CD8-positive, alpha-beta memory T cell (primary cell): ENCODE measurements at places on chromosomes 13 and 19.
A peak's percentile ranks its signal among the peaks of the same experiment; 100 is the strongest.

DNA sequence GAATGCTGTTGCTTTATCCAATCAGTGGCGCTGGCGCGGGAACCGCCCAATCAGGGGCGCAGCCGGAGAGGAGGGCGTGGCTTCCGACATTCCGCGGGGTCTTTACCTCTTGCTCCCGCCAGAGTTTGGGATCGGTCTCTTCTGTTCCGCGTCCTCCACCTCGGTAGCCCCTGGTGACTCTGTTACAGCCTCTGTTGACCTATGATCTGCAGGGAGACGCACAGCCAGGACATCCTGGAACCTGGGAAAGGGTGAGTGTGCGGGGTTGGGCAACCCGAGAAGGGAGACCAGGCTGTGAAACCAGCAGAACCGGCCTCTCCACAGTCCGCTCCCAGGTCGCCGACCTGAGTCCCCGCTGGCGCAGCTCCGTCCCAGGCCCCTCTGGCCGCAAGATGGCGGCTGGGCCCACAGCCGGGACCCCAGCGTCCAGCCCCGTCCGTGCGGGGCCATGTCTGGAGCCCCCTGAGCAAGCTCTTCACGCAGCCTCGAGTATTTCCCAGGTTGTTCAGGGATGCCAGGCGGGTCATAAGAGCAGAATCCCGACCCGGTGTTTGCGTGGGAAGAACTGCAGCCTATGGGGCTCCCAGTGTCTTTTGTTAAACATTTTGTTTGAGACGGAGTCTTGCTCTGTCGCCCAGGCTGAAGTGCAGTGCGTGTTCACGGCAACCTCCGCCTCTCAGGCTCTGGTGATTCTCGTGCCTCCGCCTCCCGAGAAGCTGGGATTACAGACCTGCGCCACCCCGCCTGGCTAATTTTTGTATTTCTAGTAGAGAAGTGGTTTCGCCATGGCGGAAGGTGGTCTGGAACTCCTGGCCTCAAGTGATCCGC, 4.4 kb upstream of the ZNF681 start:
- peak; percentile 83 for DNase-seq

DNA sequence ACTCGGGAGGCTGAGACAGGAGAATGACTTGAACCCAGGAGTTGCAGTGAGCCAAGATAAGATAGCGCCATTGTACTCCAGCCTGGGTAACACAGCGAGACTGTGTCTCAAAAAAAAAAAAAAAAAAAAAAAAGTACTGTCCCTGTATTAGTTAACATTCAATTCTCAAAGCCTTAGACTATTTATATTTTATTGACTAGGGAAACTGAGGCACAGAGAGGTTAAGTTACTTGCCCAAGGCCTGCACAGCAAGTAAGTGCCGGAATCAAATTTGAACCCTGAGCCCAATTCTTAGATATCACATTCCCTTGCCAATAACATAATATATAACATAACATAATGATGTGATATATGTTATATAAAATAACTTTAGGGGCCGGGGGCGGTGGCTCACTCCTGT, 921 bp upstream of the KLC3 start:
- no peak for DNase-seq

- DNase-seq: peak; percentile 59
Measured at GRCh38 chr19:16266586-16266942, 58.1 kb upstream of the KLF2 start.

GRCh38 chr19:55383279-55384130, 587 bp downstream of the TMEM238 start:
- DNase-seq: peak; percentile 61

GRCh38 chr13:89923736-89924135, 1423.8 kb upstream of the MIR17HG start:
- no peak for DNase-seq

- DNase-seq: no peak
Measured at GRCh38 chr13:41599619-41600018, 142.3 kb downstream of the RGCC start.

GRCh38 chr13:45492538-45492937, 27.8 kb downstream of the COG3 start:
- no peak for DNase-seq

GRCh38 chr19:48348045-48348444, 15.7 kb downstream of the TMEM143 start:
- DNase-seq: no peak

DNA sequence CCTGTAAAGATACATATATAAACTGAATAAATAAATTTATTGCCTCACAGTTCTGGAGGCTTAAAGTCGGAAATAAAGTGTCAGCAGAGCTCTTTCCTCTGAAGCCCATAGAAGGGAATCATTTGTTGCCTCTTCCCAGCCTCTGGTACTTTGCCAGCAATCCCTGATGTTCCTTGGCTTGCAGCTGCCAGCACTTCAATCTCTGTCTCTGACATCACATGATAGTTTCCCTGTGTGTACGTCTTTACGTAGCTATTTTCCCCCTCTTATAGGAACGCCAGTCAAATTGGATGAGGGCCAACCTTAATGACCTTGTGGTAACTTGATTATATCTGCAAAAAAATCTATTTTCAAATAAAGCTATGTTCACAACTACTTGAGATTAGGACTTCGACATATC, 250.9 kb downstream of the LIG4 start:
- DNase-seq: no peak

- no peak for DNase-seq
Measured at GRCh38 chr19:54429176-54429495, 13.9 kb downstream of the TTYH1 start.

GRCh38 chr13:97397267-97397666, 36.7 kb upstream of the RAP2A start:
- no peak for DNase-seq

DNA sequence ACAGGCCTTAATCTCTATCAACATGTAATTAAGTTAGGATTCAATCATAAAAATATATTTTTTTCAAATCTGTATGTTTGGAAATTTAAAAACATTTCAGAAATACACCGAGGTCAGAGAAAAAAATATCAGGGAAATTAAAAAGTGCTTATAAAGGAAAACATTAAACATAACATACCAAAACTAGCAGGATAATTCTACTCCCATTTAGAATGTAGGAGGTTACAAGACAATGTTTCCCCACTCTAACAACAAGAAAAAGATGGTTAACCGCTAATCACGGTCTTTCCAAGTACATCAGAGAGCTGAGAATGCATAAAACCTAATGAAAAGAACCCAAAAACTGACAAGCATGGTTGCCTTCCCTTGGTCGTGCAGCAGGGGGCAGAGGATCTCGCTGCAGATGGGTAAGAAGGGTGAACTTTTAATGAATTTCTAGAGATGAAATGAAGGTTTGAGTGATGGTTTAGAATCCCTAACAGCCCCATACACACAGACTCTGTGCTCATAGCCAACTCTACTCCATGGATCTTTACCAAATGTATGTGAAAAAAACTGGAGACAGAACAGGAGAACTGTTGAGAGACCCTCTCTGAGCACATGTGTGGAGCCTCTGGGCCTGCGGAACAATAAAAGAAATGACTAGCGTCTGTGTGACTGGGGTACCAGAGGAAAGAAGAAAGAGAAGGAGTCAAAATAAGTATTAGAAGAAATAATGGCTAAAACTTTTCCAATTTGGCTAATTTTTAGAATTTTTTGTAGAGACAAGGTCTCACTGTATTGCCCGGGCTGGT, 51.3 kb upstream of the LSM14A start:
- peak; percentile 23 for DNase-seq

GRCh38 chr13:112115403-112116091, 48.6 kb downstream of the SOX1 start:
- DNase-seq: no peak

- DNase-seq: no peak
Measured at GRCh38 chr13:99982731-99983498, 1.3 kb downstream of the ZIC2 start.

- peak; percentile 72 for DNase-seq
Measured at GRCh38 chr19:31340042-31341025, 8.9 kb downstream of the TSHZ3 start.

- DNase-seq: no peak
Measured at GRCh38 chr13:77784515-77784914, 87.0 kb downstream of the SLAIN1 start.

GRCh38 chr13:75776550-75776949, 140.4 kb downstream of the LMO7 start:
- DNase-seq: no peak

DNA sequence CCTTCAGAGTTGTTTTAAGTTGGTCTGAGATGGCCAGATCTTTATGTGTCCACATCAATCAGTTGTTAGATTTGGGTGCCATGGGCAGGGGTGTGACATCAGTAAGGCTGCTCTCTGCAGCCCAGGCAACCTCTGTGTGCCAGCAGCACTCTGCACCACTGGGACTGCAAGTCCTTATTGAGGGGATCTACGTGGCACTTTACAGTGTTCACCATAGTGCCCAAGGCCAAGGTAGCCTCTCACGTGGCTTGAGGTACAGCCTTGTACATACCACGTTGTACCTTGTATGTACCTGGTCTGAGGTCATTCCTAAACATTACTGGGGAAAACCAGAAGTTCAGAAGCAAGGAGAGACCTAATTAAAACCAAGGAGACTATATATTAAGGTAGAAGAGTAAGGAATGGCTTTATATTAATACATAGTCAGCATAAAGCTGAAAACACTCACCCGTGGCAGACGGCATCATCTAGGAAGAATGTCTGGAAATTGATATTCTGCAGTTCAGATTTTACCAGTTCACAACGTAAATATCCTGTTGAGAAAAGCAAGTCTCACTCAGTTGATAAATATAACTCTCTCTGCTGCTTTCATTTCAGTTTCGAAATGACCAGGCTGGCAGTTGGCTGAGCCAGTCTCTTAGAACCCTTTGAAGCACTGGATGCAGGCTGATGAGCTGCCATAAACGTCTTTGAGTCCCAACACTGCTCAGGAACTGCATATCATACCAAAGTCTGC, 128.8 kb downstream of the ZDHHC20 start:
- DNase-seq: no peak

- no peak for DNase-seq
Measured at GRCh38 chr19:53883231-53883661, 1.2 kb downstream of the PRKCG start.

DNA sequence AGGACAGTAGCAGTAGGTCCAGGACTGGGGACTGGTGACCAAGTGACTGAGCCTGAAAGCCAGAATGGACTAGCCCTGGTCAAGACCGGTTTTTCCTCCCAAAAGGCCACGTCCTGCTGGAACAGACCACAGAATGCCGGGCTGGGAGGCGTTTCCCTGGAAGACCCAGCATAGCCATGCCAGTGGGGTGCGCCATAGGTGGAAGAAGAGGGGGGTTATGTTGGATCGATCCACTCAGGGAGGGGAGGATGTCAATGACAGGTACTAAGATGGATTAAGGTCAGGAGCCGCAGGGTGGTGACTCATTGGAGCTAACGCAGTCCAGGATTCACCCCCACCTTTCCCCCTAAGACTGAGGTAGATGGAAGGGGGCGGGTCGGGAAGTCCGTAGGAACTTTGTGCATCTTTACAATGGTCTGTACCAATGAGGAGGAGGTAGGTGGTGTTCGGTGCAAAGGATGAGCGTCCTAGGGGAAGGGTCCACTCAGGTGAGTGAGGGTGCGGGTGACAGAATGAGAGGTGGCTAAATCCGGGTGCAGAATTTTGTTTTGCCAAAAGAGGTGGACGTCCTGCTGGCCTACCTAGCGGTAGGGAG, 21.0 kb downstream of the VASP start:
- no peak for DNase-seq

GRCh38 chr13:60275208-60275607, 111.5 kb upstream of the DIAPH3 start:
- no peak for DNase-seq

DNA sequence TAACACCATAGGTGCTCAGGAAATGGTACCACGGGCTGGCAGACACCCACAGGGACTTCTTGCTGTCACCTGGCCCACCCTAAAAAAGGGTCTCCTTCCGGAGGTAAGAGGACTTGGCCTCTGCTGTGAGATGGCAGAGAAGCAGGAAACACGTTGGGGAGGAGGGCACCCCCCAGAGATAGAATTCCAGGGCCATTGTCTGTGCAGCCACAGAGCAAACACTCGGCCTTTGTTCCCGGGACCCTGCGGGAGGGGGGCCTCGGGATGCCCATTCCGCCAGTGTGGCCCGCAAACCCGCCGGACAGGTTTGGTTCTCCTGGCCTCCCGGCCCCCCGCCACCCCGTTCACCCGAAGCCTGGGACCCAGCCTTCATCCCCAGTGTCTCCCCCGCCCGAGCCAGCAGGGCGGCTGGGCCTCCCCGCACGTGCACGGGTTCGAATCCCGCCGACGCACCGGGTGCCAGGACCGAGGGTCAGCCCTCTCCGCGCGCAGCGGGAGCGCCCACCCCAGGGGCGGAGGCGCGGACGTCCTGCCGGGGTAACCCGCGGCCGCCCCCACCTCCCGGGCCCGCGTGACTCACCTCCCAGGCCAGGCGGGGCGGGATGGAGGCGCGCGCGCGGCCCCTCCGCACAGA, 714 bp downstream of the PLPP2 start:
- no peak for DNase-seq
